Activated CD8-positive, alpha-beta memory T cell treated with anti-CD3 and anti-CD28 coated beads, Interleukin-2, amount 50 U/mL, for 4 hours (primary cell): ENCODE measurements at places on chromosomes 16 and 17.

DNA sequence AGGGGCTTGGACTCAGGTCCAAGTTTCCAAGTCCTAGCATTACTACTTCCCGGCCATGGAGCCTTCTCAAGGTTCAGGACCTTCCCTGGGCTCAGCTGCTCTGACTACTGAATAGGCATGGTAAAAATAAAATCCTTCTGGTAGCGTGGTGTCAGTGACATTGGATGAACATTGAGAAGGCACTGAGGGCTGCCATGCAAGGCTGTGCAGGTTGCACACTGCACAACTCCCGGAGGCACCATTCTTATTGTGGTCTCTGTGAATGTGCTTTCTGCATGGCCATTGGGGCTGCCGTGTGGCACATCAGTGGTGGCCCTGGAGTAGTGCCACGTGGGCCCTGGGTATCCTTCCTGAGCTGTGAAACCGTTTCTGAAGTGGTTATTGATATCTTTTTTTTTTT, 250.2 kb upstream of the CIBAR2 start:
- no peak for DNase-seq

DNA sequence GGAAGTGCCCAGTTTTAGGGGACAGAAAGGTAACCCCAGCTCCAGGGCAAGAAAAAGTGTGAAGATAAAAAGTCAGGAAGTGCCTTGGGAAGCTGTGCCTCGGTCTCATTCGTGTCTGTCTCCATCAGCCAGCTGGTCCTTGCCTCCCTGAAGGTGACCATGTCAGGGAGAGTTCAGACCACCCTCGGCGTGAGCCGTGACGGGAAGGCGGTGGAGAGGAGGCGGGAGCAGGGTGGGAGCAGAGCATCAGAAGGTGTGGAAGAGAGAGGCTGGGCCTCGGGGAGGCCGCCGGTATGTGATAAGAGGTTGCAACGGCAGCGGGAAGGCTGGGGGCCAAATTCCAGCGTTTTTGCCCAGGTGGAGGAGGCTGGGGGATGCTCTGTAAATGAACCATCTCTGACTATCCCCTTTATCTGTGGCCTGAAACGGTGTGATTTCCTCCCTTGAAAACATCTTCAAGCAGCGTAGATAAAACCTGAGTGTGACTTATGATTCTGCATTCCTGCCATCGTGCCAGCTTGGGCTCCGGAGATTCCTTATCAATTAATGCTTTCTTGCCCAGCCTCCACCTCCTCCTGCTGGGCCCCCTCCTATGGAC, 251.8 kb downstream of the IRF8 start:
- no peak for DNase-seq

DNA sequence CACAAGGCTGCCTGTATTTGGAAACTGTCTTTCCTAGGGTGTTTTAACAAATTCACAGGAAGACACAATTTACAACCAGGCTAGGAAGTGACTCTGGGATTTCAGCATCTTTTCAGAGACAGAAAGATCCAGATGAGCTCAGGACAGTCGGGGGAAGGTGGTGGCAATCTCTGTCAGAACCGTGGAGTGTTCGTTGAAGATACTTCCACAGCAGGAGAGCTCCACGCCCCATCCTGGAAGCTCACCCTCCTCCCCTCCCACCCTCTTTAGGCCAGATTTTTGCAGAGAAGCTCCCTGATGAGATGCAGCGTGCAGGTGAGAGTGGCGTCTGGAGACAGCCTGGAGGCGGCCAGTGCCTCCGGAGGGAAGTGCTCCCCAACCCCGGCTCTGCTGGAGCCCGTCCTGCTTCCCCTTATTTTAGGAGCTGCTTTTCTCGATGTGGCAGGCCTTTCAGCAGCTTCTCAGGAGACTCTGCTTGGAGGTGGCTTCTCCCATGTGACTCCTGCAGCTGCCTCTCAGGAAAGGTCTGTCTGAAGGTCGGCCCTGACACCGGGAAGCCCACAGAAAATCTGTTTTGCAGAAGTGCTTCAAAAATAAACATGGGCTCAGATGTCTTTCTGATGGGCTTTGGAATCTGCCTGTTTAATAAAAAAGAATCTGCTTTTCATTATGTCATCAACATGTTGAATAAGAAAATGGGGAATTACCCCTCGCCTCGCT, 186.4 kb upstream of the CHMP6 start:
- DNase-seq, result no peak

GRCh38 chr16:12059216-12059769, 82.8 kb downstream of the SNX29 start:
- DNase-seq, result no peak

GRCh38 chr16:80974649-80975376, 31.9 kb downstream of the CMC2 start:
- no peak for DNase-seq

- no peak for DNase-seq
These were observed 772 bp downstream of the PFAS start for GRCh38 chr17:8249621-8250500.

DNA sequence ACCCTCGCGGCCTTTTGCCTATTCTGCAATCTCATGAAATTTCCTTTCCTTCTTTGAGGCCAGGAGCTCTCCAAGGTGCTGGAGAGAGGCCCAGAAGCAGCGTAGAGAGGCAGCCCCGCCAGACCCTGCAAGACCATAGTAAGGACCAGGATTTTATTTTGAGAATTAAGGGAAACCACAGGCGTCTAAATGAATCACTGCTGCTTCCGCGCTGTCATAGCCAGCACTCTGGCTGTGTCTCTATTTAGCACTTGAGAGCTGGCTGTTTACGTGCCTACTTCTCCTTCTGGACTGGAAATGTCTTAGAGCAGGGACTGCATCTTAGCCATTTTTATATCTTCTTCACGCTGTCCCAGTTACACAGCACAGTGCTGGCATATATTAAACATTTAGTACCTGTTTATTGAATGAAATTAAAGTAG, 37.6 kb upstream of the PIRT start:
- no peak for DNase-seq

DNA sequence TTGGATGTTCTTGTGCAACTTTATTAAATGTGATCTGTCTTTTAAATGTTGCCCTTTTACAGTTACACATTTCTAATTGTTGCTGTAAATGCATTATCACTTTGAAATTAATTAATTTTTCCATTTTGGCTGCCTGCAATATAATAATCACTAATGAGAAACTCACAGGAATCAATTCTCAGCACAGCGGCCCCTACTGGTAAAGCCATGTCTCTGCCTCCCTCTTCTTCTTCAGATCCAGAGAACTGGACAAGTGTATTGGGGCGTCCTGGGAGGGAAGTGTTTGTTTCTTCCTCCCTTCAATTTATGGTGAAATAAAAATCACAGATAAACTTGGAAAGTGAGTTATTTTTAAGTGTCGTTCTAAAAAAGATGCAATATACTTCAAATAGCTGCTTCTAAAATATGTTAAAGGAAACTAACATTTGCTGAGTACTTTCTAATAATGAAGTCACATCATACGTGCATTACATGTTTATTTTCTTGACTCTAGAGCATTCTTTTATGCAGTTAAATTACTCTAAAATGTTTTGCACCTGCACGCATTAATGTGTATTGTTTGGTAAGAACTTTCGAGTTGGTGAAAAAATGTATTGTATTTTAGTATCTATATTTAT, 338.0 kb downstream of the WWOX start:
- DNase-seq, result peak; percentile 20

DNA sequence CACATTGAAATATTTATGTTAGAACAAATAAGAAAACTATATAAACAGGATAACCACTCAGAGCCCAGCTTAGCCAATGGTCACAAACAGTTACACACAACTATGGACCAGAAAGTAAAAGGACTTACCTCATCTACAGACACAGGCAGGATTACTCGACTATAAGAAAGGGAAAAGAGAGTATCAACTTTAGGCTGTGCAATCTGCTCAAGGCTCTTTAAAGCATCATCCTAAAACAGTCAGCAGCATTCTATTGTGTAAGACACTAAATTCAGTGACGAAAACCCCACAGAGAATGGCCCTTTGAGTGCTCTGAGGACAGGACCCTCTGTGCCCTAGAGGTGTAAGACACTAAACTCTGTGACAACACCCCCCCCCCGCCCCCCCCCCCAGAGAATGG, 4.2 kb downstream of the PITPNA start:
- DNase-seq, result no peak

DNA sequence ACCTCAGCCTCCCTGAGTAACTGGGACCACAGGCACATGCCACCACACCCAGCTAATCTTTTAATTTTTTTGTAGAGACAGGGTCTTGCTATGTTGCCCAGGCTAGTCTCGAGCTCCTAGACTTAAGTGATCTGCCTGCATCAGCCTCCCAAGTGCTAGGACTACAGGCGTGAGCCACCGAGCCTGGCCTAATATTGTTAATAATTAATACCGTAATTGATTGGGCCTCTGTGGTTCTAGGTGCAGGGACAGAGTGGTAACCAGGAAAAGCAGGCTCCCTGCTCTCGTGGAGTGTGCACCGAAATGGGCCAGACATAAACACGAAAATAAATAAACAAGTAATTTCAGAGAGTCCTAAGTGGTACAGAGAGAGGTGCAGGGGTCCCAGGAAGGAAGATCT, 241.0 kb downstream of the GSG1L start:
- no peak for DNase-seq

GRCh38 chr16:46757339-46758050, 9.4 kb upstream of the MYLK3 start:
- DNase-seq, result no peak

DNA sequence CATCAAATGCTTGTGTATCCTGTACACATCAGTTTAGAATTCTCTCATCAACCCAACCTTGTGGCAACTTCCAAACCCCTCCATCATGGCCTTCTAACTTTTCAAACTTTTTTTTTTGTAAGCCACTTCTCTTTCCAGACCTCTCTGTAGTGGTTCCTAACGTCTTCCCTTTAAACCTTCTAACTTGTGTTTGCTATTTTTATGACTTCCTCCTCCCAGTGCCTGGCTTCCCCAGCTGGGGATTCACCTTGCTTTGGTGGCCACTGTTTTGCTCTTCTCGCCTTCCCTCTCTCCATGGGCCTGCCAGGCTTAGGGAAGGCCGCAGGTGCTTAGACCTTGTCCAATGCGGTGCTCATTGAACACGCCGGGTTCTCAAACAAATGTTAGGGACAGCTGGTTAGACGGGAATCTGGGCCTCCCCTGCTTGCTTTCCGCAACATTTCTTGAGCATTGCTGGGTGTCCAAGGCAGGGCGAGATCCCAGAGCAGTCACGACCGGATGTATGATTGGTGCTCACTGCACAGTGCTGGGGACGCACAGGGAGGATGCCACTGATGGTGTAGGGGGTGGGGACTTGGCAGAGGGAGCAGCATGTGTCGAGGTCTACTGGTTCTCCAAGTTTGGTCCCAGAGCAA, 1.1 kb upstream of the XYLT2 start:
- DNase-seq, result no peak

GRCh38 chr17:7711051-7711755, 6.2 kb downstream of the EFNB3 start:
- no peak for DNase-seq

- DNase-seq, result no peak
These were observed 160.6 kb downstream of the MAF start for GRCh38 chr16:79439901-79440300.

- no peak for DNase-seq
These were observed 249.9 kb downstream of the GSG1L start for GRCh38 chr16:27813591-27813990.

DNA sequence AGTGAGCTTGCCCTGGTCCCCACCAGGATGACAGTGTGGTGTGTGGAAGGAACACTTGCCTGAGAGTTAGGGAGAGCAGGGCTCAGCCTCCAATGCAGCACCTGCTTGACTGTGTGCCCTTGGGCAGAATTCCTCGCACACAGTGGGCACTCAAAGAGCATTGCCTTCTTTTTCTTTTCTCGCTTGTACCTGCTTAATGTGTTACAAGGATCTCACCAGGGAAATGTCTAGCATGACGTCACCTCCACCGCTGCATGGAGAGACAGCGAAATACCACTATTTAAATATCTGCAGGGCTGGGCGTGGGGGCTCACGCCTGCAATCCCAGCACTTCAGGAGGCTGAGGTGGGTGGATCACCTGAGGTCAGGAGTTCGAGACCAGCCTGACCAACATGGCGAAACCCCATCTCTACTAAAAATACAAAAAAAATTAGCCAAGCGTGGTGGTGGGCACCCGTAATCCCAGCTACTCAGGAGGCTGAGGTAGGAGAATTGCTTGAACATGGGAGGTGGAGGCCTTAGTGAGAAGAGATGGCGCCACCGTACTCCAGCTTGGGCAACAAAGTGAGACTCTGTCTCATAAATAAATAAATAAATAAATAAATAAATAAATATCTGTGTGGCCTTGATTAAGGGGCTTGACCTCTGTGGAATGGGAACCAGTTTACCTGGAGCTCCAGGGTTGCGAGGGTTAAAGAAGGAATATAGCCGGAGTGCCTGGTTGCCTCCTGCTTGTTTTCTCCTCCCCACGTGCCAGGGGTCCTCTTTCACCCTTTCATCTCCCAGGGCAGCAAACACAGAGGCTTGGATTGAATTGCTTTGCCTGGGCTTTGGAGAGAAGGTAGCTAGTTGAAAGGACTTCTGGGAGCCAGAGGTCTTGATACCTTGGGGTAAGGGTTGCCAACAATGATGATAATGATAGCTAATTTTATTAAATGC, 16.3 kb downstream of the SNX29 start:
- no peak for DNase-seq

DNA sequence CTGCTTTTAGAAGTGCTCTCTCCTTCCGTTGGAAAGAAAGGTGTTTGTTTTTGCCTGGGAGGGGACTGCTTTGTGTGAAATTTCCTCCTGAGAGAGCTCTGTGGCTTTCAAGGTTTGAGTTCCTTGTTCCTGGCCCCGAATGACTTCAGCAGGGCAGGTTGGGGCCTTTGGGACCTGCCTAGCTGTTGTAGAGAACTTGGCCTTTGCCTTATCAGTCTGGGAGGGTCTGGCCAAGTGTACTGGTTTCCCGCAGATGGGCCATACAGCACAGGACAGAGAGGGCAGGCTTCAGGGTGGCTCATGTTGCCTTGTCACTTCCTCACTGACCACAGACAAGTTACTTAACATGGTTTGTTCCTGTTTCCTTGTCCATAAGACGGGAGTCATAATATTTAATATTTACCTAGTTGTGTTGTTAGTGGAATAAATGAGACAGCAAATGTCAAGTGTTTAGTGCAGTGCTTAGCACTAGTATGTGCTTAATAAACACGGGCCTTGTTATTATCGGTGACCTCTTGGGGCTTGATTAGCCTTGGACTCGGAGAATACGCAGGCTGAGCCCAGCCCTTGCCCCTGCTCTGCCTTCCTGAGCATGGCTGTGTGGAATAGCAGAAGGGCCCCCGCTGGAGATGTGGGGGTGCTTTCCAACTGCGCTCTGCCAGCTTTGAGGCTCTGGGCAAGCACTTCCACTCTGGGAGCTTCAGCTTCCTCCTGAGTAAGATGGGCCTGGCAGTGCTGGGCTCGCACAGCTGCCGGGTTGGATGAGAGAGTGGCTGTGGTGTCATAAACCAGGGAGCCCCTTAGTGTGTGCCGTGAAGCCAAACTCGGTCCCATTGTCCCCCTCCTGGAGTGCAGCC, 6.6 kb downstream of the PRSS8 start:
- no peak for DNase-seq
